ENCODE measurements at places on chromosomes 3 and 15.

DNA sequence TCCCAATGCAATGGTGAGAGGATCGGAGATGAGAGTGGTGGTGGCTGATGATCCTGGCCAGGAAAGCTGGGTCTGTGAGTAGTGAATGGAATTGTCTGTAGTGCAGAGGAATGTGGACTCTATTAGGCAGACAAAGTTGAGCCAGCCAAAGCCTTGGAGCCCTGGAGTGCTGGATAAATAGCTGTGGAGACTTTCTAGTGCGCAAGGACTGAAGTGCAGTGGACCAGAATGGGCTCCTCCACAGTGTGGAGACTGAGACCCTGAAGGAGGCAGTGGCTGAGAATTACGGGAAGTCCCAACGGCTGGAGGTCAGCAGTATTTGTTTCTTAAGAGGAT lies 874 bp downstream of the ZNF662 start:
- peak; percentile 4 for DNase-seq

DNA sequence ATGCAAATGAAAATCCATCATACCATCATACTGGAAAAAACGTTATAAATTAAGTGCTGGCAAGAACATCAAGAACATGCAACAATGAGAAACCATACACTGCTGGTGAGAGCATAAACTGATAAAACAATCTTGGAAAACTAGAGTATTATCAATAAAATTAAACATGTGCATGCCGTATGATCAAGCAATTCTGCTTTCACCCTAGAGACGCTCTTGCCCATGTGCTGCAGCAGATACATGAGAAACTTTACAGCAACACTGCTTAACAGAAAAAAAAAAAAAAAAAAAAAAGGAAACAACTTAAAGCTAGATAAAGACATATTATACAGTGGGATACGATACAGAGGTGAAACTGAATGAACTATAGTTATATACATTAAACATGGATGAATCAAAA lies 21.8 kb downstream of the SPG11 start:
- no peak for DNase-seq

GRCh38 chr3:189040656-189041335 lies 131.0 kb upstream of the TPRG1 start:
- DNase-seq = peak; percentile 59

GRCh38 chr3:113287111-113287802 lies 75.9 kb downstream of the BOC start:
- peak; percentile 62 for DNase-seq

GRCh38 chr3:134481166-134481565 lies 4.6 kb downstream of the ANAPC13 start:
- no peak for DNase-seq

DNA sequence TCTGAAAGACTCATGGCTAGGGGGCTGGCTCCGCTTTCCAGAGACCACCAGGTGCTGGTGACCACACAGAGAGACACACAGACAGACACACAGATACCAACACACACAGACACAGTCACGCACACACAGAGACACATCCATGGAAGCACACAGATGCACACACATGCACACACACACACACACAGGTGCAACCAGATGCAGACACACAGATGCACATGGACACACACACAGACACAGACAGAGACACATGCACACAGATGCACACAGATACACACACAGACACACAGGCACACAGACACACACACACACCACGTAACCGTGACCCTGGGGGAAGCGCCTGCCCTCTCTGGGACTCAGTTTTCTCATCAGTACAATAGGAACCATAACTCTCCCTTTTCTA lies 132.2 kb downstream of the WNT7A start:
- DNase-seq = no peak

DNA sequence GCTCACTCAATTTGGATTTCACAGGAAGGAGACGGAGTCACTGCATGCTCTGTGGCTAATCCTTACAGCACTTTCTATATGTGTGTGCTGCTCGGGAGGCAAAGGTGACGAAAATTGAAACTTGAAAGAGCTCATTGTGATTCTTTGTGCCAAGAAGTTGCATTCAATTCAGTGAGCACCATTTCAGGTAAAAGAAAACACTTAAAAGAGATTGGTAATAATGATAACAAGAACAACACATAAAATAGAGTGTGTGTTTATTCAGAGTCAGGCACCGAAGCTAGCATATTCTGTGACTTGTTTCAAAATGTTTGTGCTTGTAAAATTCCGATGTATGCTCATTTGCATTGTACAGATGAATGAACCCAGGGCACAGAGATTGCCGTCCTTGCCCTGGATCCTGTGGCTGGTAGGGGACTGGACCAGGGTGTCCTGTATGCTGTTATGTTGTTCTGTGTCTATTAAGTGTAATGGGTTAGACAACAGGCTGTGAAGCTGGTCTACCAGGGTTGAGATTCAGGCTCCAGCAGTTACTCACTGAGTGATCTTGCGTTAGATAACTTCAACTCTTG lies 193.3 kb upstream of the PROK2 start:
- no peak for DNase-seq

DNA sequence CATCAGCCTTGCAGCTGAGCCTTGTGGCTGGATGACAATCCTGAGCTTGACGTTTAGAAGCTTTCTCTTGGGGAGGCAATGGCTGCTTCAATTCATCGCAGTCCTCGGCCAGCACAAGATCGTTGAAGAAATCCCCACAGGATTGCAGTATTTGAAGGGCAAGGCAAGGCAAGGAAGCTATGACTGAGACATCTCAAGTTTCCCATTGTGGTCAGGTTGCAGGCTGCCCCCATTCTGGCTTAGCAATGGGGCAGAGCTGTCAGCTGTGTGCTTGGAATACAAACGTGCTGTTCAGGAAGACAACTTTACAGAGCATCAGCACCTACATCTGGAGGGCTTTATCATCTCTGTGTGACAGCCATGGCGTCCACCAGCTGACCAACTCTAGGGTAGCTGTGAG lies 275.9 kb upstream of the TBL1XR1 start:
- DNase-seq = peak; percentile 80

DNA sequence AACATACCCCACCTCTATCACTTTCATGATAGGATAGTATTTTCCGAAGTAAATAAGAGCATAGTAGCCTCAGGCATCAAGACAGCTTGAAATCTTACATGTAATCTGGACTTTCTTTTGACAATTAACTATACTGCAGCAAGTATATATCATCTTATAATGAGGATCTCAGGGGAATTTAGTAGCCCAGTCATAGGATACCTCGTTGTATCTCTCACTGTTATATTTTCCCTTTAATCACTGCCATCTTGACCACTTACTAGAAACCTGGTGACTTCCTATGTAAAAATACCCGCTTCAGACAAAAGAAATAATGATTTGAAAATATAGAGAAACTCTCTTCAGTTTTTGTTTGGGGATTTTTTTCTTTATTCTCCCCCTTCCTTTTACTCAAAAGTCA lies 88.2 kb downstream of the SERPINI1 start:
- DNase-seq = no peak

DNA sequence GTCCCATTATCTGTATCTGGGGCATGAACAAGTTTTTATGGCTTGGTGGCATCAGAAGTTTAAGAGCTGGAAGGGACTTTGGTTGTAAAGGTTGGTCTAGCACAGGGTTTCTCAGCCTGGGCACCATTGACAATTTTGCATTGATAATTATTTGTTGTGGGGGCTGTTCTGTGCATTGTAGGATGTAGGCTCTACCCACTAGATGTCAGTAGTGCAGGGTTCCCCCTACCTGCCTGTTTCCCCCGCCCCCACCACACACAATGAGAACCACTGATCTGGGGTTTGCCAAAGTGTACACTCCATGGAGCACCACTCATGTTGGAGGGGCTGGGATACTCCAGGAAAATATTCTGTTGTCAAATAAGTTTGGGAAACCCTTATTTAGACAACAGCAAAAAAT lies 42.7 kb downstream of the PLCL2 start:
- no peak for DNase-seq

- DNase-seq = peak; percentile 19
Observed at GRCh38 chr3:136380530-136380929, 130.4 kb downstream of the PCCB start.

GRCh38 chr3:107394502-107394901 lies 17.3 kb downstream of the CCDC54 start:
- no peak for DNase-seq

Measured in fibroblast of skin of scalp (primary cell).